ENCODE measurements at places on chromosomes 6 and 20.
A peak's percentile ranks its signal among the peaks of the same experiment; 100 is the strongest.

DNA sequence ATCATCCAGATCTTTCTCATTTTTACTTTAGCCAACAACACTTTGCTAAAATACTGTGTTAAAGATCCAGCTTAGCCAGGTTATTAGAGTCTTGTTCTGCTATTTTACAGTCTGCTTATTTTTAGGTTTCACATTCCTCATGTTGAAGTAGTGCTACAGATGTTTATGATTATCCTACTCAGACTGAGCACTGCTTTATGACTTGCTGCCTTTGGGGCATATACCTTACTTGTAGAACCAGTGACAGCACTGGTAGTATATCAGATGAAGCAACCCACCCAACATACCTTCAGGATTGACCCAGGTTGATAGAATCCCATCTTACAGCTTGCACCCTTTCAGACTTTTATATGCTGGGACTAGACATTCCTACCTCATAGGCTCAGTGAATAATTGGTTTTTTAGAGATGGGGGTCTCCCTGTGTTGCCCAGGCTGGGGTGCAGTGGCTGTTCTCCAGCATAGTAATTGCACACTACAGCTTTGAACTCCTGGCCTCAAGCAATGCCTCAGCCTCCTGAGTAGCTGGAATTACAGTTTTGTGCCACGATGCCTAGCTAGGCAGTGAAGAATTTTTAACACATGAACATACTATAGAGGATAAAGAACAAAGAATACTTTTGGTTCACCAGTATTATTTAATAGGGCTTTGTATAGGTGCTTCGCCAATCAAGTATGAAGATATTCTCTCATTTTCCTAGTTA is 63.8 kb upstream of the DYNLRB1 start:
- DNase-seq = no peak

DNA sequence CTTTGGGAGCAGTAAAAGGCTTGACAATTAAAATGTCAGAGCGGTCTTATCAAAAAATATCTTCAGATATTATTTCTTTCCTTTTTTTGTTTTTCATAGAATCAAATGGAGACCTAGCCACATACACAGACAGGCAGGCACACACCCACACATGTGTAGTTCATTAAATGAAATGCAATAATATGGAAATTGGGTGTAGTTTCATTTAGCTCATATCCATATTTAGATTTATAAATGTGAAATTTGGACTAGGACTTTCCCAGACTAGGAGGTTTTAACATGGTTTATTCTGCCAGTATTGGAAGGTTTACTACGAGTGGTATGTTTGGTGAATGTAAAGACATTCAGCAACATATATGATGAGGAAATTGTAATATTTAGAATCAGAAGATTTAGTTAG is 277.7 kb upstream of the NT5E start:
- no peak for DNase-seq

DNA sequence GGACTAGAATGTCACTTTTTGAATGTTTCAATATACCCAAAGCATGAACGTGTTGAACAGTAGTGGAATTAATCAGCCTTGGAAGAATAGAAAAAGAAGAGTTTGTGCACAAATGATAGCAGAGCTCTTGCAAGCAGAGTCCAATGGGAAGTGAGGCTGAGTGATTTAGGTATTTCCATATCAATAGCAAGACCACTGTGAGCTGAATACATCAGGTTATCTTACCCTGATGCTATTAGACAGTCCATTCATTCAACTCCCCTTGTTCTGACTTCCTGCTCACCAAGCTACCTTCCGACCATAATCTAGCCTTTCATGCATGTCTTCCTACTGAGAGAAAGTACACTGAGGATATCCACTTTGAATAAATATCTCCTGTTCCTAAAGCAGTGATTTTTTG is 349.2 kb upstream of the RNF217 start:
- no peak for DNase-seq

GRCh38 chr6:34412643-34413214 is 13.1 kb downstream of the RPS10 start:
- DNase-seq = no peak

DNA sequence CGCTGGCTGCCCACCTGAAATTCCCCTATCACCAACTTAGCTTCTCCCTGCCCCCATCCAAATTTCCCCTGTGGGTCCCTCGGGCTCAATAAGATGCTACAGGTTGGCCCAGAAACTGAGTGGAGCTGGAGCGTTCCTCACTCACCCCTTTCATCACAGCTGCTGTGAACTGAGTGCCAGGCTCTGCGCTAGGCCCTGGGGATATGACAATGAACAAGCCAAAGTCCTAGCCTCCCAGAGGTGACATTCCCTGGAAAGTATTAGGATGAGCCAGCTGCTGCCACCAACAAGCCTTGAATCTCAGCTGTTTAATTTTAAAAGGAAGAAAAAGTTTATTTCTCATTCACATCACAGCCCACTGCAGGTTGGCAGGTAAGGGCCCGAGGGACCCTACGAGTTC is 86.6 kb upstream of the EYA2 start:
- DNase-seq = no peak

DNA sequence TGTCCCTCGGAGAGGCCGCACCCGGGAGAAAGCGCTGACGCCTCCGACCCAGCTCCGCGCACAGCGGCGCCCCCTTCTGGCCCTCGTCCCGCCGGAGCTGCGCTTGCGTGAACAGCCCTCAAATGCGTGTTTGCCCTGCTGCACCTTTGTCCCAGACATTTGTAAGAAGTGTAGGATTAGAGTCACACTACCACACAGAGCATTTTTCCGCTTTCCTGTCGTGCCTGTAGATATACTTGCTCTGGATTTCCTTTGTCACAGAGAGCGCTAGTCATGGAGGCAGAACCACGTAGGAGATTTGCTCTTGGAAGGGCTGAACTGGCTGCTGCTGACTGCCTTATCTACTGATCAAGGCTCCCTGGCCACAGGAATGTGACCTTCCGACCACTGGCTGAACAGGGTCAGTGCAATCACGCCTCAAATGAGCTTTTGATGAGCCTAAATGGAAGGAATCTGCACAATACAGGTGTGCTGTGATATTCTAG is 62.3 kb downstream of the PAX1 start:
- no peak for DNase-seq

DNA sequence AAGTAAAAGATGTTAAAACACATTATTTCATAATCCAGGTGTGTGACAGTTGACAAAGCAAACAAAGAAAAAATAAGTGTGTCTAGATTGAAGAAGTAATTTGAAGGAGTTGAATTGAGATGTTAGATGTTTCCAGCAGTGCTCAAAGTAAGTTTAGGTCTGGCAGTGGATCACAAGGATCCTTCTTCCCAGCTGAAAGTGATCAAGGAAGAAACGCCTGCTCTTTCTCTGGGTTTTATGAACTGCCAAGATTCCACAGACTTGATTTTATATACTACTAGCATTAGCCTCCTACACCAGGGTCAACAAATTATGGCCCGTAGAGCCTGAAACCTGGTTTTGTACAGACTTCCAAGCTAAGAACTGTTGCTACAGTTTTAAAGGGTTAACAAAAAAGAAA is 30.3 kb downstream of the STX7 start:
- no peak for DNase-seq

DNA sequence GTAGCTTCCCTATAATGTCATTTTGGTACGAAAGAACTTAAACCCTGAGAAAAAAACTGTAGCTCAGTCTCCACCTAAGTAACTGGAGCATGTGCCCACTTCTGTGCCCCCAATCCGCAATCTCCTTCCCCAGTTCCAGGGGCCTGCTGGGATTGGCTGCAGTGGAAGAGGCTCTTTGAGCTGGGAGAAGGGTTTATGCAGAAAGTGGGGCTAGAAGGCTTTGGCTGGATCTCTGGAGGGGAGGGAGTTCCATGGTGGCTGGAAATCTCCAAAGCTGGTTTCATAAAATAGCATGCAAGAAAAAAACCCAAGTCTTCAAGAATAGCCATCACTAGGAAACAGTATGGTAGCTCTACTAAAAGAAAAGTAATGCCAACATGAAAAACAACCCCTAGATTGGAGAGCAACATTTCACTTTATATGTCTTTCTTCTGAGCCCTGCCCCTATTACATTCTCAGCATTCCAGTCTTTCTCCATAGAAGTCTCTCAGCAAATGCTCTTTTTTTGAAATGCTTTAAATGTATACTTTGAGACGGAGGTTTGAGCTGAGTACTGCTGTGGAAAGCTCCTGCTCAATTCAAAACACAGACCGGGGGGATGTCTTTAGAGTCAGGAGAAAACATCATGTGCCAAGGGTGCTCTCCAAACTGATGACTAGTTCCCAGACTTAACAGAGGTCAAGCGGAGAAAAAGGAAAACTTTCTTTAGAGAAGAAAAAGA is 36.0 kb upstream of the FOXO3 start:
- DNase-seq = no peak

DNA sequence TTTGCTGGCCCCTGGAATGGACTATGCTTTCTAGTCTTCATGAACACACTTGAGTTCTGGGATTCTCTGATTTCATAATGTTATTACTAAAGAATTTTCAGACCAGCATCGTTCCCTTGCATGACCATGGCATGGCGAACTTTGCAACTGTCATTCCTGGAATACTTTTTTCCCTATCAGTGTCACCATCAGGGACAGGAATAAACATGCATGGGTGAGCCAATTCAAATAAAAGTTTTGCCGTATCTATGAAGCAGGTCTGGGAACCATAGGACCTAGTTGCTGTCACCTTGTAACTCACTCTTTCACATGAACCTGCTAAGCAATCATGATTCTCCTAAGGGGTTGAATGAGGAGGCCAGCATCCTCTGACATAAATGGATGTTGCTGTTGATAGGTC is 68.2 kb upstream of the AGPAT4 start:
- DNase-seq = no peak

DNA sequence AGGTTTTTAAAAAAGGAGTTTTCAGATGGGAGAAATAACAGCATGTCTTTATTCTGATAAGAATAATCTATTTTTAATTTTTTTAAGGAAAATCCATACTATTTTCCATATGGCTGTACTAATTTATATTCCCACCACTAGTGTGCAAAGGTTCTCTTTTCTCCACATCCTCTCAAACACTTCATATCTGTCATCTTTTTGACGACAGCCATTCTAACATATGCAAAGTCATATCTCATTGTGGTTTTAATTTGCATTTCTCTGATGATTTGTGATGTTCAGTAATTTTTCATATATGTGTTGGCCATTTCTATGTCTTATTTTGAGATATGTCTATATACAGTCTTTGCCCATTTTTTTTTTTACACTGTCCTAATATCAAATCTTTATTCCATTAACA is 280.6 kb upstream of the RUNX2 start:
- DNase-seq = no peak

- peak; percentile 24 for DNase-seq
Observed at GRCh38 chr6:29516108-29516507, 28.4 kb upstream of the MAS1L start.

GRCh38 chr6:87543696-87544473 is 45.9 kb downstream of the RARS2 start:
- DNase-seq = no peak

- no peak for DNase-seq
Observed at GRCh38 chr6:56172144-56172543, 75.2 kb downstream of the COL21A1 start.

DNA sequence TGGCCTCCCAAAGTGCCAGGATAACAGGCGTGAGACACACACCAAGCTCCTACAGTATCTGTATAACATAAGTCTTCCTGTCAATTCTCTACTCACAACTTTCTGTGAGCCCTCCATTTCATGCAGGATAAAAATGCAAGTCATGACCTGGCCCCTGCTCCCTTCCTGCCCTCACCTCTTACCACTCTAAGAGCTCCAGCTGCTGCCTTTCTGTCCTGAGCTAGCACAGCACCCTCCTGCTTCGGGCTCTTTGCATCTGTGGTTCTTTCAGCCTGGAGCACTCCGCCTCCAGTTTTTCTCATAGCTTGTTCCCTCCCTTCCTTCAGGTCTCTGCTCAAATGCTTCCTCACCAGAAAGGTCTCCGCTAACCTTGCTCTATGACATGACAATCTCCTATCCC is 23.7 kb upstream of the TRPC4AP start:
- DNase-seq = no peak

GRCh38 chr20:63475209-63475608 is 2.8 kb upstream of the KCNQ2 start:
- DNase-seq = no peak

DNA sequence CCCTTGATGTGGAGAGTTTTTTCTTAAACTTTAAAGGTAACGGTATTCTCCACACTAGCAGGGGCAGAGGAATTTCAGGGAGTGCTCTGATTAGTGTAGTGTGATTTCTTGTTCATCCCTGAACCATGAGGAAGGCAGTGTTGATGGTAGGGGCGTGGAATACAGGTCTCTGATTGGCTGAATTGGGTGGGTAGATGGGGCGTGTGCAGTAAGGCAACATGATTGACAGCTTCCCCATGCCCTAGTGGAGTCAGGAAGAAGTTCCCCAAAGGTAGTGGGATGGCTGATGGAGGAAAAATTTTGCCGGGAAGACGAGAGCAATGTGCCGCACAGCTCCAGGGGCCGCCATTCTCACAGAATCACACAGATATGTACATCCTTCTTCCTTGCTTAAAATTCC is 97.4 kb upstream of the SALL4 start:
- DNase-seq = no peak

DNA sequence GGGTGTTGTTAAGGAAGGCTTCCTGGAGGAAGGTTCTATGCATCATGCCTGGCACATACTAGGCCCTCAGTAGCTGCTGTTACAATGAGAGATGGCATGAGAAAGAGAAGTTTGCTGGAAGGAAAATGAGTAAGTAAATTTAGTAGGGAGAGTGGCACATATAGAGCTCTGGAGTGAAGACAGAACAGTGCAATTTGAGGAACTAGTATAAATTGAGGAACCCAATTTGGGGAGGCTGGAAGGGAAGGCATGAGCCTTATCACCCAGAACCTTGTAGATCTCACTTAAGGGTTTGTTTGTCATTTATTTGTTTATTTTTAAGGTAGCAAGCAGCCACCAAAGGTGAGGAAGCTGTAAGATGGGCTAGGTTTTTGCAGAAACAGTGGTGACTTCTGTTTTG is 87.1 kb upstream of the SCGN start:
- no peak for DNase-seq

DNA sequence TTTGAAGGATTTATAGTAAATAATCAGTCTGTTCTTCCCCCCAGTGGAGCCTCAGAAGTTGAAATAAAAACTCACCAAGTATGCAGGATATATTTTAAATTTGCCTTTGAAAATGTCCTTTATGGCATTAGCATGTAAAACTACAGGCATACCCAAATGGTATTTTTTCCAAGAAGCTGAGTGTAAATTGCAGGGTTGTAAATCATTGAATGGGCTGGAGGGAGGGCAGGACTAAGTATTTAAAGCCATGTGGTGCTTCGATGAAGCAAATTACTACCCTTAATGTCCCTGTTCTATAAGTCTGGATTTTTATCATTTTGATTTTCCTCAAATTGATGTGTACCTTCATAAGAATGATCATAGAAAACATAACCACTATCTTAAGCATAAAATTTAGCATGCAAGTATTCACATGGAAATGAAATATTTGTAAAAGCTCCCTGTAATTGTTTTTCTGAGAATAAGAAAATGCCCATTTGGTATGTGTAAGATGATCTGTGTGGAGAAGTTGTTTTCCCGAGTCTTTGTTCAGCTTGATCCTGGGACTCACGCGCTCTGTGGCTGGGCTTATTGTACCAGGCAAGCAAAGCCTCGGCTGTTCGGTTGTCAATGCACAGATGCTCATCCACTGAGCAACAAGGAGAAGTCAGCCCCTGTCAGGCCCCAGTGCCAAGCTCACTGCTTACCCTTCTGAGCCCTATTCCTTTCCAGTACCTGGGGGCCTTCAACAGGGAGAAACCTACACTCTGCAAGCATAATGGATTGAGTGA is 66.7 kb downstream of the CD164 start:
- no peak for DNase-seq

- no peak for DNase-seq
Observed at GRCh38 chr6:12024699-12025434, 12.8 kb downstream of the HIVEP1 start.

GRCh38 chr20:48260129-48260756 is 475.0 kb upstream of the SULF2 start:
- no peak for DNase-seq
